AG09319 (cell line): ENCODE measurements at places on chromosomes 13 and 19.

DNA sequence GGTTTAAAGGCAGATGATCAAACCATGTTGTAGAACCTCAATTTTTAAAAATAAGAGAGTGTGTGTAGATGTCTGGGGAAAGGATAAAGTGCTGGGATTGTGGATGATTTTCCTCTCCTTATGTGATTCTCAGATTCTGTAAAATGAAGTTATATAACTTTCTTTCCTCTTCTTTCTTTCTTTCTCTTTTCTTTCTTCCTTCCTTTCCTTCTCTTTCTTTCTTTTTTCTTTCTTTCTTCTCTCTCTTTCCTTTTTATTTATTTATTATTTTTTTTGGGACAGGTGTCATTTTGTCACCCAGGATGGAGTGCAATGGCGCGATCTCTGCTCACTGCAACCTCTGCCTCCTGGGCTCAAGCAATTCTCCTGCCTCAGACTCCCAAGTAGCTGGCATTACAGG, 82.6 kb downstream of the GADD45B start:
- DNase-seq, result no peak

- no peak for DNase-seq
Observed at GRCh38 chr13:55361141-55361540, 1779.6 kb upstream of the PRR20A start.

GRCh38 chr13:72437458-72437857, 290.0 kb downstream of the MZT1 start:
- DNase-seq, result no peak

DNA sequence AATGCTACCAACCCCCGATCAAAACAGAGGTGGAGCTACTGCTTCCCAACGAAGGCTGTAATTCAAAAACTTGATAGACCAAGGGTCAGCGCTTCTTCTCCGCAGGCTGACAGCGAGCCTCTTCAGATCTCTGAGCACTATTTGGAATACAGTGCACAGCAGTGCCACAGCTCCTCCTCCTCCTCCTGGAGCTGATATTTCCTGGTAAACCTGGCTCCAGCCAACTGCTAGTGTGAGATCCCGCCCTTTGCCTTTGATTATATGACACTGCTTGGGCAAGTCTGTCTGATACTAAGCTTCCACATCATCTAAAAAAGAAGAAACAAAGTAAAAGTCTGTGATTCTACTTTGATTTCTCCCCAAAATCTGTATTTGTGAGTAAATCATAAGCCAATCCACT, 710.5 kb downstream of the DACH1 start:
- DNase-seq, result no peak

- no peak for DNase-seq
Observed at GRCh38 chr19:35853038-35853756, 893 bp upstream of the NPHS1 start.

- DNase-seq, result no peak
Observed at GRCh38 chr19:29781386-29782259, 30.2 kb upstream of the CCNE1 start.
